Transverse colon (tissue), 4 donors: ENCODE measurements at places on chromosomes 6 and 20.
A peak's percentile ranks its signal among the peaks of the same experiment; 100 is the strongest.

DNA sequence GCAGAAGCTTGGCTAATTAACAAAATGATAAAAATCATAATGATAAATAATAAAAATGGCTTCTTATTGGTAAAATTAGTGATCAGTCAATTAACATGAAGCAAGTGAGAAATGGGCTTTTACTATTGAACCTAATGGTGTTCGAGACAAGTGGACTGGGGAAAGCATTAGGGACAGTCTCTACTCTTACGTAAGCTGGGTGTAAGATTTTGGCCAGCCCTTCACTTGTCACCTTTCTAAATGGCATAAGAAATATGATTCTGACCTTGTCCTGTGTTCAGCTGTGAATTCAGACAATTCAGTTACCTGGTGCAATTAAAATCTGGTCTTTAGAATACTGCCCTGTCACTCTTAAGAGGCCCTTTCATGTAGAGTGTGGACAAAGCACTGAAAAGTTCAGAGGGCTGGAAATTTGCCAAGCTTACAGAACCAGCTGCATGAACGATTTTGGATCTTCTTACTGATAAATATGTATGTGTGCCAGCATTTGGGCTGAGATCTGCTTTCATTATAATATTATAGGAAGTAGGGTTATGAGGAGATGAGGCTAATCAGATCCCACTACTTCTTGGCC, 115.9 kb downstream of the QRSL1 start:
- DNase-seq = no peak

DNA sequence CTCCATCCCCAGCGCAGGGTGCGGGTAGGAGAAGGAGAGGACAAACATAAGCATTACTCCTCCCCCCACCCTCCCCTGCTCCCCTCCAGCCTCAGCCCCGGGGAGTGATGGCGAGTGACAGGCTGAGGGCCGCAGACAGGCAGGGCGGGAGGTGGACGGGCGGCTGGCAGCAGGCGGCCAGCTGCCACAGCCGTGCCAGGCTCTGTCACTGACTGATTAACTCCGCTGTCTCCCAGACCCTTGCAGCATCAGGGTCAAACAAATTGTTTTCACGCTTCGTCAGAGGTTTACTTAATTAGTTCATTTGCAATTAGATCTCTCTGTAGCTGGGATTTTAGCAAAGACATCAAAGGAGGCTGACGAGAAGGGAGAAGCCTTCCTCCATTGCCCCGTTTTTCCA, 41.9 kb downstream of the FOXP4 start:
- DNase-seq = no peak

DNA sequence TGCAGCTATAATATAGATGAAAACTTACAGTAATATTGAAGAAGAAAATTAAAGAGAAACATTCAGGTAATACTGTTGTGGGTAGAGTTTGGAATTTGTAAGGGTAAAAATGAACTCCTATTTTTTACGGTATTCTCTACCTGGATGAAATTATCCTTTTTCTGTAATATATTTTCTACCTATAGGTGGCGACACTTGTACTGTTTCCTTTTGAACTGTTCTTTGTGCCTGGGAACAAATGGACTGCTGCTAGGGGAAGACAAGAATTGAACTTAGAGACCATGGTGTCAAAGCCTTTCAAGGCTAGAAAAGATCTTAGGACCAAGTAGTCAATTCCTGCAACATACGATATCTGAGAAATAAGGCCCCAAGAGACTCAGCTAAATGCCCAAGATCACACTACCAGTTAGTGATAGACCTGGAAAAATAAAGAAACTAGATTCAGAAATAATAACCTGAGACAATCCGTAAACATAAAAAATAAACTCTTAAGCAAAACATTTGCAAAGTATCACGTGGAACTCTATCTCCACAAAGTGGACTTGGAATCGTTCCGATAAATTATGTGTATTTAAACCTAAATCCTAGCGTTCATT, 383.8 kb downstream of the TFAP2A start:
- DNase-seq = no peak

DNA sequence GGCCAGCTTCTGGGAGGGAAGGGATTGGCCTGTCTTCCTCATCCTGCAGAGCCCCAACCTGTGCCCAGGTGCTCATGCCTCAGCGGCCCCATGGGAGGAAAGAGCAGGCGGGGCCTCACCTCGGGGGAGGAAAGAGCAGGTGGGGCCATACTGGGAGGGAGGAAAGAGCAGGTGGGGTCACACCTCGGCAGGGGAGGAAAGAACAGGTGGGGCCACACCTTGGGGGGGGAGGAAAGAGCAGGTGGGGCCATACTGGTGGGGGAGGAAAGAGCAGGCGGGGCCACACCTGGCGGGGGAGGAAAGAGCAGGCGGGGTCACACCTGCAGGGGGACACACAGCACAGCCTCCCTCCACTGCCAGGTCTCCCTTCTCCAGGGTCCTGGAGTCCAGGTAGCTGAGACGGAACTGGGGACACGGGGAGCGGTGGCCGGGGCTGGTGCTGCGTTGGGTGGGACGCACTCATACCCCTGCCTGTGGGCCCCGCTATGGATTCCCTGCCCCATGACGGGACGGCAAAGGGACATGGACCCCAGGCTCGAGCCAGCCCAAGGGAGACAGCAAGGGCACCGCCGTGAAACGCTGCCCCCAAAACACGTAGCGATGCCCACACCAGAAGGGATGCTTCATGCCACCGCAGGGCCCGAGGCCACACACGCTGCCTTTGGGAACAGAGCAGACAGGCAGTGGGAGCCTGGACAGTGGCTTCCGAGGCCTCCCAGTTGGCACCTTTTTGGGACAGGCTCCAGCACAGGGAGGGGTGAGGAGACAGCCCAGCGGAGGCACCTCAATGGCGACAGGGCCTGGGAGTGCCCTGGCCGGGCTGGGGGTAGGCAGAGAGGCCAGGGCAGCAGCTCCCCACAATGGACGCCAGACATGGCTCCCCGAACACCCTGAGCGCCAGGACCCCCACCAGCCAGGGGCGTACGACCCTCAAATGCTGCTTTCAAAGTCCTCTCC, 43.3 kb upstream of the CHRNA4 start:
- no peak for DNase-seq

DNA sequence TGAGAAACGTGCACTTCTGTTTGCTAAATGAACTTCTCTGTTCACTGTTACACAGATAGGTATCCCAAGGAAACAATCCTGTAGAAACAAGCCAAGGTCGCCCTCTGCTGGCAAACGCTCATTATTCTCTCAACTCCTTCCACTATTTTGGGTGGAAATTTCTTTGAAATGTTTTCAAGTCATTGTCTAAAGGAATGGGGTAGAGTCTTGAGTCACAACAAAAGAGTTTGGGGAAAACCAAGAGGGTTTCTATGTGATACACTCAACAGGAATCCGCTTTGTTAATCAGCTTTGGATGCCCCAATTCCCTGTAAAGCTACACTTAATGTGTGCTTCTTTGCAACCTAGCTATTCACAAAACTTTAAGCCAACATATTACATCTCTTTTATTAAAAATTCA, 4.6 kb upstream of the RAE1 start:
- peak; percentile 77 for DNase-seq

GRCh38 chr6:108559097-108559883, 1.4 kb upstream of the FOXO3 start:
- peak; percentile 91 for DNase-seq

DNA sequence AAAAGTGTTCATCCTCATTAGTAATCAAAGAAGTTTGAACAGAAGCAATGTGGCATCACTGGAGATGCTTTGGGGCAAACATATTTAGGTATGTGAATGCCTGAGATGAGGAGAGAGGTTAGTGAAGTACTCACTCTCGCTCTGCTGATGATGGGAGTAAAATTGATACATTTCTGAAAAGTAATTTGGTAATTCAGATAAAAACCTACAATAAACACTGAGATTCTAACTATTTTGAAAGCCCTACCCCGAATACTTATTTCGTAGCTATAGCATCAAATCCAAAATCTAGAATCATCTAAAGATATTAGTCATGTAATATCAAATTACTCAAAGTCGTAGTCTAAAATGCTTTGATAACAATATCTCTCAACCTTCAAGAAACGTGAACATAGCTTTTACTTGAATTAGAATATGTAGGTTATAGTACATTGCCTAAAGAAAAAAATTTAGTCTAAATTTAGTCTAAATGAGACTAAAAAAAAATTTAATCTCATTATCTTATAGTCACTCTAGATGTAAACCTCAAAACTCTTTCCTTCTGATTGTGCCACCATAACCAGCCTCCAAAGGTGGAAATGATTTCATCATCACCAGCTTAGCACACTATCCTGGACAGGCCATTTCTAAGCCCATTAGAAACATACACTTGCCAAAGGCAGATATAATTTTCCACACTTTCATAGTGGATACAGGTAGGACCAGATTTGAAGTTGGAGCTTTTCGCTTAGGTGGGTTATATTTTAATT, 232.5 kb upstream of the TAB2 start:
- DNase-seq = no peak

DNA sequence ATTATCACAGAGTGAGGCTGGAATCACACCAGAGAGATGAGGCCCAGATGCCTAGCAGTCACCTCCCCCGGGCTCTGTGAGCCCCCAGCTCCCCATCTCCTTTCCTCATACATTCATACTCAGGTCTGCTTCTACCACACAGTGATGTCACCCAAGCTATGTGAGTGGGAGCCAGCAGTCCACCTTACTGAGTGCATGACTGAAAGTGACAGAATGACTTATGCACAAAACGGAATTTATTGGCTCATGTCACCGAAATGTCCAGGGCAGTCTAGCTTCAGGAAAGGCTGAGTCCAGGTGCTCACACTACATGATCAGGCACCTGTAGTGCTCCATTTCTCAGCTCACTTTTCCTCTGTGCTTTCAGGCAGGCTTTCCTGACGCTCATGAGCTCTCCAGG, 36.7 kb upstream of the CCN6 start:
- no peak for DNase-seq

DNA sequence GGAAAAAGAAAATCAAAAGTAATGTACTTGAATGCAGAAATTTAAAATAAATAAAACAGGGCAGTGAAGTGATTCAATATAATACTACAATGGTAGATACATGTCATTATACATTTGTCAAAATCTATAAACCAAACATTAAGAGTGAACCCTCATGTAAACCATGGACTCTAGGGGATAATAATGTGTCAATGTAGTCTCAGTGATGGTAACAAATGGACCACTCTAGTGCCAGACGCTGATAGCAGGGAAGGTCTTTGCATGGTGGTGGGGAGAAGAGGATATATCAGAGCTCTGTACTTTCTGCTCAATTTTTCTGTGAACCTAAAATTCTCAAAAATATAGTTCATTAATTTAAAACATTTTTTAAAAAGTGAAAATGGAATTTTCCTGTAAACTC, 19.8 kb upstream of the STXBP5 start:
- DNase-seq = no peak

GRCh38 chr6:163001330-163001729, 273.6 kb downstream of the PACRG start:
- no peak for DNase-seq

DNA sequence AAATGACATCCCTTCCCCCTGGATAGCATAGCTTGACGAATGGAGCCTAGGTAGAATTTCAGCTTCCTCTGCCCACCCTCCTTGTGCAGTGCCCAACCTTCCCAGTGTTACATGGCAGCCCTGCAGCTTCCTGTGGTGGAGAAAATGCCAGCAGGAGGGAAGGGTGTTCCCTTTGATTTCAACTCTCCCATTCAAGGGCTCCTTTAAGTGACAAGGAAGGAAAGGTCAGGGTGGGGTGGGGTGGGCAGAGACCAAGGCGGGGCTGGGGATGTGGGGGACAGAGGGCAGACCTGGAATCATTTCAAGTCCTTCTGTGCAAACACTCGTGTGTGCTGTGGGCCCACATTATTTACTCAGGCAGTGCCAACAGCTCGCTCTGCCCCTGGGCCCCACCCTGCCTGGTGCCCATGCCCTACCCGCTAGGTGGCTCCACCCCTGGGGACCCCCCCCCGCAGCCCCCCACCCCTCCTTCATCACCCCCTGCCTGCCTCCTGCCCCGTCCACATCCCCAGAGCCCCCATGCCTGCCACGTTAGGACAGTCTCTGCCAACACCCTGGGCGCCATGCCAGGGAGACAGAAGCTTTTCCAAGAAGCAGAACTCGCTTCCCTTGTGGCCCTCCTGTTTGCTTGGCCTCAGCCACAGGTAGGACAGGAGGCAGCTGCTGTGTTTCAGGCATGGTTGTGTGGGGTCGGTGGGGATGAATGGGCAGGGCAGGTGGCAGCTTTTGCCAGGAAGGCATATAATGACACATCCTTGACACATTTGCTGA, 9.4 kb downstream of the SPDEF start:
- peak; percentile 71 for DNase-seq

DNA sequence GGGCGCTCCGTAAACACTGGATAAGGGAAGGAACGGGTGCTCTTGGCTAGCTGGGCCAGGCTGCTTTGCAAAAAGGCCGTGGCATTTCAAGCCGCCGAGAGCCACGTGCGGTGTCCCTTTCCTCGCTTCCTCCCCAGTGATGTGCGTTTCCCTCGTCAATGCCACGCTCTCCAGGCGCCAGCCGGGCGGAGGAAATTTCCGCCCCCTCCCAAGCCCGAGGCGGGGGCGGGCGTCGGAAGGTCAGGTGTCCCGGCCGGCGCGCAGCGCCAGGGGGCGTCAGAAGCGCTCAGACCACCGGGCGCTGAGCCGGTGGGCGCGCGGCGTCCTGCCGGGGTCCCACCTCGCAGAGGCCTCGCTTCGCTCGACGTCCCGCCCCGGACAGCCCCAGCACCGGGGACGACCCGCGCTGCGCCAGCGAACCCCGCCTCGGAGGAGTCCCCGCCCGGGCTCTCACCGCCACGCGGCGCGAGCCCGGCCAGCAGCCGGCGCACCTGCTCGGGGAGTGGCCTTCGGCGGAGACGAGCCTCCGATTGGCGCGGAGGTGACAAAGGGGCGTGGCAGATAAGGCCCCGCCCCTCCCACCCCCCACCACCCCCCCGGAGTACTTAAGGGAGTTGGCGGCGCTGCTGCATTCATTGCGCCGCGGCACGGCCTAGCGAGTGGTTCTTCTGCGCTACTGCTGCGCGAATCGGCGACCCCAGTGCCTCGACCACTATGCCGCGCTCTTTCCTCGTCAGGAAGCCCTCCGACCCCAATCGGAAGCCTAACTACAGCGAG, at the start of gene SNAI1:
TSS of gene SNAI1 (plus strand) at position 635 of the 777 bp plus-strand sequence. CDS start at position 715, 80 bp downstream.
- peak; percentile 83 for DNase-seq

GRCh38 chr20:57652606-57653545, 32.6 kb upstream of the ZBP1 start:
- DNase-seq = no peak

DNA sequence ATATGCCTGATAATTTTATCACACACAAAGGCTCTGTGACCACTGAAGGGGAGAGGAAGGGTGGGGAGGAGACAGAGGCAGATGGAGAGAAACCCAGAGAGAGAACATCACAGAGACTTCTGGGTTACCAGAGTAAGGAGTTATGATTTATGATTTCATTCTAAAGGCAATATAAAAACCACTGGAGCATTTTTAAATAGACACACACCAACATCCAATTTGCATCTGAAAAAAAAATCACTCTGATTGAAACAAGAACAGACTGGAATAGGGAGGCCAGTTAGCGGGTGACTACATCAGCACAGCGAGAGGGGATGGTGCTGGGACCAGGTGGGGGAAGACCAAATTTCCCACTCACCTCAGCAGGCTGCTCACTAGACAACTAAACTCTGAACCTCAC, 104.8 kb downstream of the AGPAT4 start:
- no peak for DNase-seq

DNA sequence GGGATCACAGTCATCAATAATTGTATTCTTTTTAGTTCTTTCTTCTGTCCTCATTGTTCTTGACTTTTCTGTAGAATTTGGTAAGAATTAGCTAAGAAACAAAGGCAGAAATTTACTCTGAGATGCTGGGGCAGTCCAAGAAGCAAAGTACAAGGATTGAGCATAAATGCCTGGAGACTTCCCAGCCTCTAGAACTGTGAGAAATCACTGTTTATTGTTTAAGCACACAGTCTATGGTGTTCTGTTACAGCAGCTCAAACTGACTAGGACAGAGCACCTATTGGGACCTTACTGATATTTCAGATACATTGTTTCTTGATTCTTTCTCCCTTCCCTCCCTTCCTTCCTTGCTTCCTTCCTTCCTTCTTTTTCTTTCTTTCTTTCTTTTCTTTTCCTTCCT, 192.7 kb upstream of the SLC35B3 start:
- DNase-seq = no peak
